Activated CD8-positive, alpha-beta memory T cell treated with anti-CD3 and anti-CD28 coated beads for 1 hour (primary cell): ENCODE measurements at places on chromosomes 11 and 22.

- DNase-seq: peak; percentile 46
These were observed 42.1 kb upstream of the KLHL35 start for GRCh38 chr11:75474878-75475766.

DNA sequence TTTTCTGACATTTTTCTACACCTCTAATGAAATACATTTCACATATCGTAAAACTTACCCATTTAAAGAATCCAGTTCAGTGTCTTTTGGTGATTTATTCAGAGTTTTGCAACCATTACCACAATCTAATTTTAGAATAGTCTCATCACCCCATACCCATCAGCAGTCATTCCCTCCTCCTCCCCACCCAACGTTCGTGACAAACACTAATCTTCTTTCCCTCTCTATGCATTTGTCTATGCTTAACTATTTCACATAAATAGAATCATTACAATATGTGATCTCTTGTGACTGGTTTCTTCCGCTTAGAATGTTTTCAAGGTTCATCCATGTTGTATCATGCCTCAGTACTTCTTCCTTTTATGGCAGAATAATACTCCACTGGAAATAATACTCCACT is 9.5 kb downstream of the TTC28 start:
- no peak for DNase-seq

GRCh38 chr11:95711162-95711944 is 78.2 kb downstream of the FAM76B start:
- no peak for DNase-seq

DNA sequence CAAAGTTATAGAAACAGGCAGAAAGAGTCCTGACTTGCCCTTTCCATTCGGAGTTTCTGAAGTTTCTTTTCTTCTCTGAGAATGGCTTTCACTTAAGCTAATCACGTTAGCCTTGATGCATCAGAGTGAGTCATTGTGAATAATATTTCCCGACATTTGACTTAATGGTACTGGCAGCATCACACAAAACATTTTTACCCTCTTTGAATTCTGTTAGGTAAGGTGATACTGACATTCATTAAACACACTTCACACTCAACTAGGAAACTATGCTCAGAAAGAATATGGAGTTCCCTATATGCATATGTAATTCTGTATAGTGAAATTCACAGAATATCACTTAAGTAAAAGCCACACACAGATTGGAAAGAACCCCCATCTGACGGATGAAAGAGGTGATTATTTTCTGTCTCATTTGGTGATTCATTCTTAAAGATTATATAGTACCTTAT is 120.8 kb upstream of the ARHGAP20 start:
- no peak for DNase-seq

- peak; percentile 4 for DNase-seq
These were observed 64.7 kb upstream of the ASPHD2 start for GRCh38 chr22:26364066-26365015.

- DNase-seq: no peak
These were observed 100.8 kb downstream of the TP53I11 start for GRCh38 chr11:44849922-44850321.

DNA sequence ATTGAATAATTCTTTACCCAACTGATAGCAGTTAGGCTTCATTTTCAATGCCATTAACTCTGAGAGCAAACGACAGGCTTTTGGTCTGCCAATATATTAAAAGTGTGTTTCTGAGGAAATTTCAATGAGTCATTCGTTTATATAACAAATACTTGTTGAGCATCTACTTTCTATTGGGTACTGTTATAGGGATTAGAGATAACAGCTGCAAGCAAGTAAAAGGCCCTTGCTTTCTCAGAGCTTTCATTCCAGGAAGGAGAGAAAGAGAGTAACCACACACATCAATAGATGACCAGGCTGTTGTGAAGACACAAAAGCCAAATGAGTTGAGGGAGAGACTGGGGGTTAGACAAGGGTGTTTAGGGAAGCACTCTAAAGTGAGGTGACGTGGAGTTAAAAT is 35.7 kb downstream of the CD44 start:
- no peak for DNase-seq

DNA sequence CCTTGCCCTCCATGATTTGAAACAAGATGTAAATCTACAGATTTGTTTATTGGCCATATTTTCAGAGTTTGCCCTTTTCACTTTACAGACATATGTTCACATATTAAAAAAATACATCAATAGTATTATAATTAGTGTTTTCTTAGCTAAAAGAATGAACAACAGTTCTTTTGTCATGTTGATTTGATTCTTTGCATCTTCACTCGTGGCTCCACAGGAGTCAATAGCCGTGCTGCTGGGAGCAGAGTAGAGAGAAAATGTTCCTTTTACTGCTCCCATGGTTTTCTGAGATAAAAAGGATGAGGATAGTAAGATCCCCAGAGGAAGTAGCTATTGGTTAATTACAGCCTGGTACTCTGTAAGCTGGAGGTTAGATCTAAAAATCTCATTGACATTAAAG is 151.2 kb downstream of the PGR start:
- no peak for DNase-seq

GRCh38 chr11:94924612-94925011 is 48.7 kb downstream of the CWC15 start:
- no peak for DNase-seq

GRCh38 chr22:25677631-25678030 is 64.4 kb upstream of the MYO18B start:
- no peak for DNase-seq

- DNase-seq: no peak
These were observed 137.7 kb downstream of the CRYBB2 start for GRCh38 chr22:25357132-25357455.
